ENCODE measurements at places on chromosomes 7 and 10. TPM values are rescaled to one million over a fixed set of nuclear protein-coding genes. Genes with fewer than 3 reads are reported as not detected.

PPP1R17 gene
- not detected for total RNA-seq

TSPAN12 gene
- 21.1 TPM for total RNA-seq

PIP4K2A gene
- total RNA-seq, result 37.0 TPM

SEC61G gene
- 143 TPM for total RNA-seq

HTR7 gene
- total RNA-seq, result 0.18 TPM

DNA sequence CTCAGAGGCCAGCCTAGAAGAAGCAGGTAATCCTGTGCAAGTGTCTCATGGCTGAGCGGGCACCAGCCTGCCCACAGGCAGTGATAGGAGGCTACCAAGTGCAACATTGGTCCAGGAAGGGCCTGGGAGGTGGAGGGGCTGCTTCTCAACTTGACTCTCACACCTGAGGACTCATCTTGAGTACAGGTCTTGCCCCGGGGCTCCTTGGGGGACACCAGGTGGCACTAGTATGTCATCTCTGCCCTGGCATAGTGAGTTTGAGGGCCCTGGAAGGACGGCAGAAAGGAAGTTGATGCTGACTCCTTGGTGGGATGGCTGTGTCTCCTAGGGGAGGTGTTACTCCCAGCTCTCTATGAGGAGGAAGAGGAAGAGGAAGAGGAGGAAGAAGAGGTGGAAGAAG is 2.3 kb downstream of the CCDC136 start:
- no peak for DNase-seq

- DNase-seq, result no peak
Measured at GRCh38 chr7:94739180-94739579, 83.2 kb upstream of the SGCE start.

- peak; percentile 86 for DNase-seq
Measured at GRCh38 chr10:75431180-75432111, at the start of gene LRMDA. TSS of gene LRMDA (plus strand) at chr10:75431624.

GRCh38 chr7:73774923-73775322 is 4.9 kb upstream of the CLDN3 start:
- DNase-seq, result no peak

- DNase-seq, result no peak
Measured at GRCh38 chr10:52568309-52568708, 204.3 kb downstream of the MBL2 start.

DNA sequence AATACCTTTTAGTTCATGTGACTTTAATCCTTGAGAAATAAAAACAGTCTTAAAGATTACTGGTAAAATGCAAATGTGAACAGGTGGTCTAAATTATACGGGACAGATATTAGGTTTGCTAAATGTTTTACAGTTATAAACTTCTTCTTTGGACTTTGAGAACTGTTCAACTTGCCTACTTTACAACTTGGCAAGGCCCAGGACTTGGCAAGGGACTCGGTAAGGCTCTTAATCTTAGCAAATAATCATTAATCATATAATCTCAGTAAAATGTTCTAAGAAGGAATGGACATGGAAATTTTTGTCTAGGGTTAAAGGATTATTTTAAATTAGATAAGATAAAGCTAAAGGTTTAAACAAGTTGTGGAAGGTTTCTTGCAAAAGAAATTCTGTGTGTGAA is 4.8 kb upstream of the UBE2D4 start:
- no peak for DNase-seq

DNA sequence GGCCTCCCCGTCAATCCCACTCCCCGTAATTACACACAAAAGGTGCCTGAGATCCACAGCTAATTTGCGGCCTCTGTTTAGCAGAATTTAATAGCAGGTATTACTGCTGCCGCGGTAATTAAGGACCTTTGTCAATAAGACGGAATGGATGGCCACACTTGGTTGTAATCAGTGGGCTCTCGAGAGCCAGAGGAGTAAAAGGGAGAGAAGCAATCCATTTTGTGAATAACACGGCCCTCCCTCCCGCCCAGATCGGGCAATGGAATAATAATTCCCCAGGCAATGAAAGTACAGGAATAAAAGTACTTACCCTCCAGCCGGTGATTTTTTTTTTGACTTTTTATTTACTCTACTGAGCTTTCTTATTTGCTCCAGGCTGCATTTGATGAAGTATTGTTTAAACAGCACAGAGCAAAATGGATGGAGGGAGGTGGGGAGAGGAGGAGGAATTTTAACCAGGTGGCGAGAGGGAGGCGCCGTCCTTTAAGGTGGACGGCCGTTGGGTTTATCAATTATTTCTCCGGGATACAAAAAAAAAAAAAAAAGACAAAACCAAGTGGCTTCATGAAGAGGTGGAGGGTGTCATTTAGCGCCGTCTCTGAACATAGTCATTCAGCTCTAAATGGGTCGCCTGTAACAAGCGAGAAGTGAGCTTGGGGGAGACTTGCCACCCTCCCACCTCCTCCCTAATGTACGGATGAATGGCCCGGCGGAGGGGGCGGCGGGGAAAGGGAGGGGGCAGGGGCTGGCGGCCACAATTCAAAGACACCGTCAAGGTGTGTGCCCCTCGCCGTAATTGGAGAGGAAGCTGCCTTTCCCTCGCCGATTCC is 120.3 kb downstream of the BUB3 start:
- peak; percentile 46 for DNase-seq

DNA sequence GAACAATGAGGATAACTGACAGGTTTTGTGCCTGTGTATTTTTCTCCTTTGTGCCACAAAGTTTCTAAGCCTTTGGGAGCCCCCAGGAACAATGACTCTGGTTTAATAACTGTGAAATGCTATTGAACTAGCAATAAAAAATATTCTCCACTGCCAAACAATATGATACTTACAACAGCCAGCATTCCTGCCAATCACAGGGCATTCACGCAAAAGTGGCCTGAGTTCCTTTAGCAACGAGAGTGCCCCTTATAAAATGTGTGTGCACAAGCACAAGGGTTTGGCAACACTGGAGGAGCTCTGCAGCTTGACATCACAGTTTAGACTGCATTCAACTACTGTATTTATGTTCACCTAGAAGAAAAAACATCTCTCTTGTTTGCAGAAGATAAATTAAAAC is 412.9 kb upstream of the NFE2L3 start:
- DNase-seq, result peak; percentile 66

- DNase-seq, result no peak
Measured at GRCh38 chr7:85021101-85021704, 165.7 kb downstream of the SEMA3D start.

GRCh38 chr7:27709137-27710075 is 30.6 kb upstream of the TAX1BP1 start:
- DNase-seq, result no peak

- DNase-seq, result no peak
Measured at GRCh38 chr7:120733143-120733542, 124.8 kb downstream of the TSPAN12 start.

DNA sequence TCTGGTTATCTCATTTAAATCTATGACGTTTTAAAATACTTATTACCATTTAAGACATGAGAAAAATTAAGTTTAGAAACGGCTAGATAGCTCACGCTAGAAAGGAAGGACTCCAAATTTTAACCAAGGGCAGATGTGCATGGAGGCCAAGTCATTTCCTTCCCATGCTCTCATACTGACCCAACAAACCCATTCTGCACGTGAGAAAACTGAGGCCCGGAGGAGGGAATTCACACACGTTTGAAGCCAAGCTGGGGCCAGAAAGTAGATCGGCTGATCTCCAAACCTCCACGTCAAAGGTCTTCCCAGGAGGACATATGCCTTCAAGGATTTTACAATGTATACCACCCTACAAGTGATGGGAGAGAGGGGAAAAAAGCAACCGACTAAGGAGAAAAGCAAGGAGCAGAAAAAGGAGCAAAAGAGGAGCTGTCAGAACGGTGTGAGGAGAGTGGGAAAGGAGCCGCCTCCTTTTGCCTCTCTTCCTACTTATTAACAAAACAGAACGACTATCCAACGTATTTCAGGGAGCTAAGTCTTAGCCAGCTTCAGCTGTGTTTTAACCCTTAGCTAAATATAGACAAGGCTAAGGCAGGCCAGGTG is 645 bp upstream of the SIRT1 start:
- no peak for DNase-seq

GRCh38 chr7:22549667-22550513 is 49.9 kb upstream of the STEAP1B start:
- DNase-seq, result no peak

DNA sequence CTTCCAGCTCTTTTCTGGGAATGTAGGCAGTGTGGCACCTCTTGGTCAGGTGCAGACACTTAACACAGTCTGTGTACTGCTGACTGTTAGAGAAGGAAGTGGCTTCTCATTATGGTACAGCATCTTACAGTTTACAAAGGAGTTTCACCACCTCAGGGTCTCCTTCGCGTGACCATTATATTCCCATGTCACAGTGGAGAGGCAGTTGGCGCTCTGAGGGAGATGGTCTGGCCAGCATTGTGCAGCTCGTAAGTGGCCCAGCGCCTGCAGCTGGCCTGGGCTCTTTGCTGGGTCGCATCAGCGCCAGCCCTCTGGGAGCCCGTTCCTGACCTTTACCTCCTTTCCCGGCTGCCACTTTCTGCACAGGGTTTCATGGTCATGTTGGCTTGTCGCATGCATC is 15.4 kb downstream of the TSPAN15 start:
- DNase-seq, result no peak

DNA sequence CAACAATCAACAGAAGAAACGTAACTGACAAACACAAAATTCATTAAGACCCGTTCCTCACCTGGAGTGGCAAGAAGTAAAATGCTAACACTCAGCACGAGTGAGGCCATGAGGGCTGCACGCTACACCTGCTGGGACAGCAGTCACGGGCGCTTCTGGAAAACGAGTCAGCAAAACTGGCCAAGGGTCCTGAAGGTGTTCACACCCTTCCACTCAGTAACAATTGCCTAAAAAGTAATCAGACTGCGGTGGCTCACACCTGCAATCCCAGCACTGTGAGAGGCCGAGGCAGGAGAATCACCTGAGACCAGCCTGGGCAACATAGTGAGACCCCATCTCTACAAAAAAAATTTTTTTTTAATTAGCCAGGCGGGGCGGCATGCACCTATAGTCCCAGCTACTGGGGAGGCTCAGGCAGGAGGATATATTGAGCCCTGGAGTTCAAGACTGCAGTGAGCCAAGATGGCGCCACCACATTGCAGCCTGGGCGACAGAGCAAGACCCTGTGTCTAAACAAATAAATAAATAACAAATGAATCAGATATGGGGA is 199.1 kb downstream of the MAD1L1 start:
- DNase-seq, result no peak

GRCh38 chr10:49207113-49207512 is 18.9 kb upstream of the TMEM273 start:
- no peak for DNase-seq

DNA sequence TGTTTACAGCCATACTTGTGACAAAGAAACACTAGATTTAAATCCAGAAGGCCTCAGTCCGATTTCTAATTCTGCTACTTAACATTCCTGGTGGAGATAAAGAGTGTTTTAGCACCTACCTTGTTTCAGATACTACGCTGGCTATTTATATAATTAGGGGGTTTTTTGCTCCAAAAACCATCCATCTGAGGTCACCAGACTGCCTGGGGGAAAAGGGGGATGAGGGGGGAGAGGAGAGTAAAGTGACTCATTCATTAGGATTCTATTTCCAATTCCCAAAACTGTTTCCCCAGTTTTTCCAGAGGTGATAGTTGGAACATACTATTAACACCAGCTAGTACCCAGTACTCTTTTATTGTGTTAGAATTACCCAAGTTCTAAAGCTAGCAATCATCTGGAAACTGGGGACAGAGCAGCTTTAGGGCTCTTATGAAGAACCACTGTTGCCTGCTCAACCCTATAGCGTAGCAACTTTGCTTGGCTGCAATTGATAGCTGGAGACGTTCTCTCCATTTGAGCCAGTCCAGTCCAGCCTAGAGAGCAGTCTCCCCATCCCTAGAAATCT is 6.6 kb downstream of the GCC1 start:
- no peak for DNase-seq

DNA sequence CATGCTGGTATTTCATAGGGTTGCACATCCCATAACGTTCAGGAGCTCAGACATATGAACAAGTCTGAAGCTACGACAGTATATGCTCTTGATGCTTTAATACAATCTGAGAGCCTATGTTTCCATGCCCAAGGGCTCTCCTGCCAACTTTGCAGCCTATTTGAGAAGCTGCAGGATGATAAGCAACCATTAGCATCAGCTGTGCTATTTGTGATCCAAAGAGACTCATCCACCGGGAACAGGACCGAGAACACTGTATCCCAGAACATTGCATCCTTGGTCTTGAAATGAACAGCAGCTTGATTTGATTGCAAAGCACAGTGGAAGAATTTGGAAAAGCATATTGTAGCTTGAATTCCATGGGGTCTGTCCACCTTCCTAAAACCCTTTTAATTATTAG is 156.2 kb upstream of the PTER start:
- no peak for DNase-seq

GRCh38 chr7:97014145-97014750 is 8.9 kb downstream of the DLX6 start:
- DNase-seq, result peak; percentile 23

DNA sequence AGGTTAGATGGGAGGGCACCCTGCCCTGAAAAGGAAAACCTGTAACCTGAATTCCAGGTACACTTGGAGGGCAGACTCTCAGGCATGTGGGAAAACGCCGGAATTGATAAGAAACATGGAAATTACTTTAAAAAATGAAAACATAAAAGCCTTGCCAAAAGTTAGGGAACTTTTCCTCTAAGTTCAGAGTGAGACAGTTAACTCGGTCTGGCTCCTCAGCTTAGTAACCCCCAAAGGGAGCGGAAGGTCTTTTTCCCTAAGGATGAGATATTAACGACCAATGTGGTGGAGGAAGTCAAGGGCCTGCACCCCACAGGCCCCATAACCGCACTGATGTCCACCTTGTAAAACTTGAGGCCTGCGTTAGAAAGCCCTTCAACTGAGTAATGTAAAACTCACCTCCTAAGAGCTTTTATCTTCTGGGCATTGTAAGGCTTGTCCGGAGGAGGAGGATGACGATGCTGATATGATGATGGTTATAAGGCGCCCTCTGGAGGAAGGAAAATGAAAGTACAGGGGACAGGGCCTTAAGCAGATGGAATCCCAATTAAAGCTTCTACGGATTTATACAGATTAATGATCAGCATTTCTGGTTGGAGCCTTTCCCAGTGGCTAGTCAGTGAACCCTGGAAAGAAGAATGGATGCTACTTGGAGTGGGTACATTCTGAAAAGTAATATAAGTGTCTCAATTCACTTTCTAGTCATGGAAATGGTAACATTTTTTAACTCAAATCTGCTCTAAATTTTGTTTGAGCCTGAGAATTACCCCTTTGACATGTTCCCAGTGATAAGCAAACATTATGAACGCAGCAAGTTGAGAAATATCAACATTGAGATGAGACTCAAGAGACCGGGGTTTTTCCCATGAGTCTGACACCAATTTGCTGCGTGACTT is 694 bp downstream of the COL1A2 start:
- peak; percentile 76 for DNase-seq
